ENCODE measurements at places on chromosomes 5 and 9. TPM values are rescaled to one million over a fixed set of nuclear protein-coding genes. Genes with fewer than 3 reads are reported as not detected.

PPP3R2 gene
- not detected for total RNA-seq

- peak; percentile 67 for DNase-seq
Measured at GRCh38 chr5:17070647-17071046, 134.6 kb upstream of the MYO10 start.

GRCh38 chr5:7010591-7010990 lies 297.4 kb downstream of the TENT4A start:
- DNase-seq: no peak

F2RL2 gene
- 29.8 TPM for total RNA-seq

- DNase-seq: no peak
Measured at GRCh38 chr9:27047136-27047535, 41.7 kb upstream of the LRRC19 start.

PIP5KL1 gene
- total RNA-seq: 2.6 TPM

TMEM252 gene
- not detected for total RNA-seq

DNA sequence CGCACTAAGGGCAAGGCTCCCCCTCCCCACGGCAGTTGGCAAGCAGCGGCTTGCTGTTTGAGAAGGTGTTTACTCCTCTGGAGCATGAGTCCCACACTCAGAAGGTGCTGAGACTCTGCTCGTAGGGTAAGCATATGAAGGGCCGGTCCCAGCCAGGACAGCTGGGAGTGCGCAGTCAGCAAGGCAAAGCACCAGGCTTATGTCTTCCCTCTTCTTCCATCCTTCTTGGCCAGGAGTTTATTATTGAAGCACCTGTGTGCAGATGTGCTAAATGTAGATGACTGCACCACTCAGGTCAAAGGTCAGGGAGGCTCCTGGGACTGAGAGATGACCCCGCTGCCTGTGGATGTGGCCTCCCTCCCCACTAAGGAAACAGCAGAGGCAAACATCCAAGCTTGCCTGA lies 27.0 kb upstream of the CDKN2AIPNL start:
- DNase-seq: no peak

DNA sequence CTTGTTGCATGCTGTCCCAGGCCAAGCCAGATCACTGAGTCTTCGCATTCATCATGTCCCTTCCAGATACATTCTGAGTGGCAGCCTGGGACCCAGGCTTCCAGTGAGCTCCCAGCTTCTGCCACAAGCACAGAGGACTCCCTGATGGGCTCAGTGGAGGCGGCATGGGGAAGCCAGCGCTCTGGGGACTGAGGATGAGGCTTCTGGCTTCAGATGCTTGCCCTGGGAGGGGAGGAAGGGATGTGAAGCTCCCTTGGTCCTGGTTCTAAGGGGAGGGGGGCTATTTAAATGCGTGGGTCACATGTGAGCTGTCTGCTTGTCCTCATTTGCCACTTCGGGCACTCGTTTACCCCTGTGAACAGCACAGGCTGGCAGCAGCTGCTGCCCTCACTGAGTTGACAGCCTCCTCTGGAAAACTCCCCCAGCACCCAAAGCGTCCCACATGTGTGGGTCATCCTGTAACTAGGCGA lies 174.0 kb downstream of the NR3C1 start:
- DNase-seq: no peak

RASEF gene
- total RNA-seq: 0.97 TPM

NIPBL gene
- 20.6 TPM for total RNA-seq

- DNase-seq: no peak
Measured at GRCh38 chr5:123097871-123098735, 9.1 kb downstream of the PRDM6 start.

- DNase-seq: peak; percentile 34
Measured at GRCh38 chr9:108838017-108838416, 17.8 kb downstream of the ACTL7B start.

ENC1 gene
- total RNA-seq: 72.1 TPM

DNA sequence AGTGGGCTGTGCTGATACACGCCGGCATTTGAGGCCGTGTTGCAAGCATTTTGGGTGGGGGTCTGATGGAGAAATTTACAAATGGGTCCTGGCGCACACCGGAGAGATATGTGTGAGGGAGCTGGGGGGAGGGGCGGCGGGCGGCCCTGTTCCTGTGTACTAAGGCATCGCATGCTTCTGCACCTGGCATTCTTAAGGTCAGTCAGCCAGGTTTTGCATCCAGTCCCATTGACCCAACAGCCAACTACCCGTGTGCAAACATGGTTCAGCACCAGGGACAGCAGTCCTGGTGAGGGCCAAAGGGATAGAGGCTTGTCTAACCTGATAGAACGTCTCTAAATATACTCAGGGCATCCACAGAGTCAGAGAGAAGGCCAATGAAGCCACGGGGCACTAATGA lies 839 bp downstream of the GABRG2 start:
- peak; percentile 7 for DNase-seq

FOXD4L6 gene
- under 0.01 TPM for total RNA-seq

FBP2 gene
- not detected for total RNA-seq

- DNase-seq: peak; percentile 36
Measured at GRCh38 chr9:5629312-5630080, 589 bp downstream of the RIC1 start.

DNA sequence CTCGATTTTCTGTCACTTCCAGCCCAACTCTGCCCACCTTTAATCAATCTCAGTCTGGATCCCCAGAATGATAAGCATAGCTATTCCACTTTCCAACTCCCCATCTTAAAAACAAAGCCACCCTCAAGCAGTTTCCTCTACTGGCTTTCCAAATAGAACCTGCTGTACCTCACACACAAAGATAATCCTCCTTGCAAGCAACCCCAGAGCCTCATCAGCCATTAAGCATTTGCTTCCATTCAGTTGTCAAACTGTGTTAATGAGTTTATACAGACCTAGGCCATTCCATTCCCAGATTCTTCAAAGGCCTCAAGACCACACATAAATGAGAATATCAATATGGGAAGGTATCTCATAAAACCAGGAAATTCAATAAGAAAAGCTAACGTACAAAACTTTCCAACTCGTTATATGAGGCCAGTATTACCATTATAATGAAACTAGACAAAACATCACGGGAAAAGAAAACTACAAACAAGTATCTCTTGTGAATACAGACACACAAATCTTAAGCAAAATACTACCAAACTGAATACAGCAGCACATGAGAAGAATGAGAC lies 86.8 kb downstream of the DROSHA start:
- no peak for DNase-seq

TLX3 gene
- not detected for total RNA-seq

DNA sequence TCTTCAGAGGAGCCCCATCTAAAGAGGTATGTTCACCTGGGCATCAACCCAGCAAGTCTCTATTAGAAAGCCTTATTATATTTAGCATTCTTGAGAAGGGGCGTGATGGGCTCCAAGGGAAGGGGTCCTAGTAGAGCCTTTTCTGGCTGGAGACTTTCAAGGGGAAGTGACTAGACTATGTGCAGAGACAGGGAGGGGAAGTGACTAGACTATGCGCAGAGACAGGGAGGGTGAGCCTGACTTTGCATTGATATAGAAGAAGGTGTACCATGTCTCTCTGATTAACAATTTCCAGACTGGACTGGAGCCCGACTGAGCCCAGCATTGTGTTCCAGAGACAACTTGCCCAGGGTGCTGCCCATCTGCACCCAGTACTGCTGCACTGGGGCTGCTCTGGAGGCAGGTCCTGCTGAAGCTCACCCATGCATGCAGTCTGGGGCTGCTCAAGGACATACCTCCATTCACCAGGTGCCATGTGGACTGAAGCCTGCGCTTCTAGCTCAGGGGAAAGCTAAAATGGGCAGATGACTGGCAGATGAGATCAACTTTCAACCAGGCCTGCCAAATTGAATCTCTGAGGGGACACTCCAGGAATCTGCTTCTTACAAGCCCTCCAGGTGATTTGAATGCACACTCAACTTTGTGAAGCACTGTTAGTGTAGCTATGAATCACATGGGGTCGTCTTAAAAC lies 83.0 kb upstream of the GNA14 start:
- DNase-seq: no peak

DNA sequence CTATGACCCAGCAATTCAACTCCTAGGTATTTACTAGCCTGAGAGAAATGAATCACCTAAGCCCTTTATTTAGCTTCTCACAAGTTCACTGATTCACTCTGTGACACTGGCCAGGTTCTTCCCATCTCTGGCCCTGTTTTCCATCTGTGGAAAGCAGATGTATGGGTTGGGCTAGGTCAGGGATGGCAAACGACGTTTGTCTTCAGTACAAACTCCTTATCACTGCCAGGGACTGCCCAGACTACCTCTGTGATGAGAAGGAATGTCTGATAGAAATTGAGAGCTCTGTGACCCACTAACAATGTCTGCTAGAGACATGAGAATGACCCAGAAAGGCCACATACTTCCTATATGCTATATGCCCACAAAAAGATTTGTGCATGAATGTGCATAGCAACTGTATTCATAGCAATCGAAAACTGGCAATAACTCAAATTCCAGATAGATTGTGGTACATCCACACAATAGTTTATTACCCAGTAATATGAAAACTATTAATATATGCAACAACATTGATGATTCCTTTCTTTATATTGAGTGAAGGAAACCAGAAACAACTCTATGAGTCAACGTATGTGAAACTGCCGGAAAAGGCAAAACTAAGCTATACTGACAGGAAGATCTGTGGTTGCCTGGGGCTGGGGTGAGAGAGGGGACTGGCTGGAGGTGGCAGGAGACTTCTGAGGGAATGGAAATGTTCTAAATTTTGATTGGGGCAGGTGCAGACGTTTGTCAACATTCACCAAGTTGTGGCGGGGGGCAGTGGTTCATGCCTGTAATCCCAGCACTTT lies 32.0 kb upstream of the ADAM19 start:
- peak; percentile 73 for DNase-seq

DNA sequence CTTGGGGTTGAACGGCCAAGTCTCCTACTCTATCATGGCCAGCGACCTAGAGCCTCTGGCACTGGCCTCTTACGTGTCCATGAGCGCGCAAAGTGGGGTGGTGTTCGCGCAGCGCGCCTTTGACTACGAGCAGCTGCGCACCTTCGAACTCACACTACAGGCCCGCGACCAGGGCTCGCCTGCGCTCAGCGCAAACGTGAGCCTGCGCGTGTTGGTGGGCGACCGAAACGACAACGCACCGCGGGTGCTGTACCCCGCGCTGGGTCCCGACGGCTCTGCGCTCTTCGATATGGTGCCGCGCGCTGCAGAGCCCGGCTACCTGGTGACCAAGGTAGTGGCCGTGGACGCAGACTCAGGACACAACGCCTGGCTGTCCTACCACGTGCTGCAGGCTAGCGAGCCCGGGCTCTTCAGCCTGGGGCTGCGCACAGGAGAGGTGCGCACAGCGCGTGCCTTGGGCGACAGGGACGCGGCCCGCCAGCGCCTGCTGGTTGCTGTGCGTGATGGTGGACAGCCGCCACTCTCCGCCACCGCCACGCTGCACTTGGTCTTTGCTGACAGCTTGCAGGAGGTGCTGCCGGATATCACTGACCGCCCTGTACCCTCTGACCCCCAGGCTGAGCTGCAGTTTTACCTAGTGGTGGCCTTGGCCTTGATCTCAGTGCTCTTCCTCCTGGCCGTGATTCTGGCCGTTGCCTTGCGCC lies 2.0 kb downstream of the PCDHGB5 start:
- no peak for DNase-seq

- DNase-seq: no peak
Measured at GRCh38 chr9:2764353-2764752, 47.0 kb downstream of the KCNV2 start.

- peak; percentile 52 for DNase-seq
Measured at GRCh38 chr5:65440456-65440855, 41.3 kb downstream of the ADAMTS6 start.

- DNase-seq: no peak
Measured at GRCh38 chr9:122039234-122039633, 53.9 kb downstream of the TTLL11 start.

DNA sequence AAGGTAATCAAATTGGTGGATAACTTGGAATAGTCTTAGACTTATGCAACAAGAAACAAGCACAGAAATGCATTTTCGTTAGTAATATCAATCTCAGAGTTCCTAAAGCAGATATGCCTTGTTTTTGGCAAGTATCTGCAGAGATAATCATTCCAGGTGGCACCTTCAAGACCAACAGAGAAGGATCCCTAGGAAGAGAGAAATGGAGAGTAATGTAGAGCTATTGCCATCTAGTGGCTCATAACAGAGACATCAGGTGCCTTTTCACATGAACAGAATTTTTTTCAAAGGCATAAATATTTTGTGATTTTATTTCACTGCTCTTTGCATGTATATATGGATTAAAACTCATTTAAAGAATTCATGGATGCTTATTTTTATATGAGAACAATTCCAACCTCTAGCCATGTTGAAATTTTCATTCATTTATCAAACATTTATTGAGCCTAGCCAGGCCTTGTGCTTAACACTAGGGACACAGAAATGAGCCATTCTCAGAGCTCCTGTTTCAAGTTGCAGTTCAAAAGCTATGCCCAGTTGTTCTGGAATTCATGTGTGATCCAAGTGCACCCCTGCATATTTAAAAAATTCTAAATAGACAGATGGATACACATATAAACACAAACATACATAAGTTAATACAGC lies 117.5 kb upstream of the OR13F1 start:
- peak; percentile 37 for DNase-seq

- DNase-seq: no peak
Measured at GRCh38 chr5:2910401-2911175, 159.1 kb upstream of the IRX2 start.

All from fibroblast of villous mesenchyme (primary cell).